ENCODE measurements at places on chromosomes 12 and 14.

- no peak for DNase-seq
These were observed 77.5 kb downstream of the GALNT9 start for GRCh38 chr12:132251741-132252490.

DNA sequence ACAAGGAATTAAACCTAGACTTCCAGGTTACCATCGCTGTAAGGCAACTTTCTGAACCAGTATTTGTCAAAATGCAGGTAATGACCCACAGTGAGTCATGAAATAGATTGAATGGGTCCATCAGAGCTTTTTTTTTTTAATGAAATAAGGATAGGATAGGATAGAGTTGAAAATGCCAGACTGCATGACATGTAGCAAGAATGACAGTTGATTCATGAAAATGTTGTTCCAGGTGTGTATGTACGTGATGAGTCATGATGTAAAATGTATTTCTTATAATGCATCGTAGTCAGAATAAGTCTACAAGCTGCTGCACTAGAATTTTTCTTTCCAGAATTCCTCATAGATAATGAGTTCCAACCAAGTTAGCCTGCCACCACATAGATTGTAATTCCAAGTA is 184.4 kb upstream of the BCL2L14 start:
- DNase-seq, result no peak

DNA sequence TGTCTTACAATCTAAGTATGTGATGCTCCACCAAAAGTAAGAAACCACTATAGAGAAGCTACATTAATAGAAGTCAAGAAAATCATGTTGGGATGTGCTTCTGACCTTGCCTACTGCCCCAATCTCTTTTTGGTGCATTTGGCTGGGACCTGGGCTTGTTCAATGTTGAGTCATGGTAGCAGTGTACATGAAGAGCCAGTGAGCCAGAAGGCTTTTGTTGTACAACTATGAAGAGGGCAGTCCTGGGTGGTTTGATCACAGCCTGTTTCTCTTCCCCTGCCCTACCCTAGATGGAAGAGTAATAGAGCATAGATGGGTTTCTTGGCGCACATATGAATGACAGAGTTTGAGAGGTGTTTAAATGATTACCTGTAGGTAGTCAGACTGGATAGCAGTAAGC is 56.4 kb downstream of the UBR7 start:
- DNase-seq, result no peak

- DNase-seq, result no peak
These were observed 11.0 kb downstream of the DCTN2 start for GRCh38 chr12:57535764-57536596.

- DNase-seq, result no peak
These were observed 240.5 kb downstream of the ADGRD1 start for GRCh38 chr12:131194166-131194565.

GRCh38 chr14:100900837-100901390 is 2.6 kb downstream of the RTL1 start:
- peak; percentile 35 for DNase-seq

DNA sequence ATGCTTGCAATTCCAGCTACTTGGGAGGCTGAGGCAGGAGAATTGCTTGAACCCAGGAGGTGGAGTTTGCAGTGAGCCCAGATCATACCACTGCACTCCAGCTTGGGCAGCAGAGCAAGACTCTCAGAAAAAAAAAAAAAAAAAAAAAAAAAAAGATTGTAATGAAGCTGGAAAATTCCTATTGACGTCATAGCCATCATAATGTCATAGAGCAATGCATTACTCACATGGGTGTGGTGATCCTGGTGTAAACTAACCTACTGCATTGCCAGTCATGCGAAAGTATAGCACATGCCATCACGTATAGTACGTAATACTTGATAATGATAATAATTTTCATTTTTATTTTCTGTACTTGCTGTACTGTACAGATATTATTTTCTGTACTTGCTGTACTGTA is 42.7 kb upstream of the NID2 start:
- no peak for DNase-seq

DNA sequence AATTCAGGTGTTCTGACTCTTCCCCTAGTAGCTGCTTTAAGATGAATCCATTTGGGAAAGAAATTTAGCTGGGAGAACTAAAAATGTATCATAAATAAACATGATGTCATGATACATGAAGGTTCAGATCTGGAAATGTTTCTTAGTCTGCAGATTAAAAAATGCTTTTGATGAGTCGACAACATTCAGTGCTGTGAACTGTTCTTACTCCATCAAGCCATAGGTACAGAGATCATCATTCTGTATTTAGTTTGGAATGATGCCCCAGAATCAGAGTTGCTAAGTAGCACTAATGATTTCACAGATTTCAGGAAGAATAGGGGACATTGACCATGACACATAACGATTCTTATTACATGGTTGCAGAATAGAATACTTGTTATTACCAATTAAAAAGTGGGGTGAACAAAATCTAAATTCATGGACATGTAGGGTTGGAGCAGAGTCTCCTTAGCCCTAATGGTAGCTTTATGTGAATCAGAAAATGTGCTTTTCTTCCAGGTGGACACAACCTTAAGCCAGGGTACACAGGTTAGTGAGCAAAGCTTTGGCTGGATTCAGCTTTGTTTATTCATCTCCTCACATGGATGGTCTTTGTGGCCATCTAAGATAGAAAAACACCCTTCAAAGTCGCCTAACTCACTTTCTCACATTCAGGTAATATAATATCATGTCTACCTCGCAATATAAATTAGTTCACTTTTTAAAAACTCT is 205.4 kb upstream of the SEL1L start:
- no peak for DNase-seq

DNA sequence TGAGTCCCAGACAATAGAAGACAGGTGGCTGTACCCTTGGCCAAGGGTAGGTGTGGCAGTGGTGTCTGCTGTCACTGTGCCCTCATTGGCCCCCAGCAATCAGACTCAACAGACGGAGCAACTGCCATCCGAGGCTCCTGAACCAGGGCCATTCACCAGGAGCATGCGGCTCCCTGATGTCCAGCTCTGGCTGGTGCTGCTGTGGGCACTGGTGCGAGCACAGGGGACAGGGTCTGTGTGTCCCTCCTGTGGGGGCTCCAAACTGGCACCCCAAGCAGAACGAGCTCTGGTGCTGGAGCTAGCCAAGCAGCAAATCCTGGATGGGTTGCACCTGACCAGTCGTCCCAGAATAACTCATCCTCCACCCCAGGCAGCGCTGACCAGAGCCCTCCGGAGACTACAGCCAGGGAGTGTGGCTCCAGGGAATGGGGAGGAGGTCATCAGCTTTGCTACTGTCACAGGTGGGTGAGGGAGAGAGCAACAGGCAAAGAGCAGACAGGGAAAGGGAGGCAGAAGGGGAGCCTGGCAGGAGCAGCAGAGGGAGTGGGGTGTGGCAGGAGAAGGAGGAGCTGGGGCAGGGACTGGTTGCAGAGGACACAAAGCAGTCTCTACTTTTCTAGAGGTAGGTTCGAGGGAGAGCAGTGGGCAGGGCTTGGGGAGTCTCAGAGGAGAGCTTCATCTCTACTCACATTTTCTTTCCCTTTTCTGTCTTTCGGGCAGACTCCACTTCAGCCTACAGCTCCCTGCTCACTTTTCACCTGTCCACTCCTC is 452 bp downstream of the INHBE start:
- DNase-seq, result no peak

- DNase-seq, result no peak
These were observed 26.7 kb downstream of the CSRP2 start for GRCh38 chr12:76852106-76852505.

DNA sequence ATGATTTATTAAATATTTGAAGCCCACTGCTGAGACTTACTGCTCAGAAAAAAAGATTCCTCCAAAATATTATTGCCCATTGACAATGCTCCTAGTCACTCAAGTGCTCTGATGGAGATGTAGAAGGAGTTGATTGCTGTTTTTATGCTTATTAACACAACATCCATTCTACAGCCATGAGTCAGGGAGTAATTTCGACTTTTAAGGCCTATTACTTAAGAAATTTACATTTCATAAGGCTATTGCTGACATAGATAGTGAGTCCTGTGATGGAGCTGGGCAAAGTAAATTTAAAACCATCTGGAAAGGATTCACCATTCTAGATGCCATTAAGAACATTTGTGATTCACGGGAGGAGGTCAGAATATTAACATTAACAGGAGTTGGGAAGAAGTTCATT is 5.2 kb downstream of the KCNJ8 start:
- DNase-seq, result no peak

DNA sequence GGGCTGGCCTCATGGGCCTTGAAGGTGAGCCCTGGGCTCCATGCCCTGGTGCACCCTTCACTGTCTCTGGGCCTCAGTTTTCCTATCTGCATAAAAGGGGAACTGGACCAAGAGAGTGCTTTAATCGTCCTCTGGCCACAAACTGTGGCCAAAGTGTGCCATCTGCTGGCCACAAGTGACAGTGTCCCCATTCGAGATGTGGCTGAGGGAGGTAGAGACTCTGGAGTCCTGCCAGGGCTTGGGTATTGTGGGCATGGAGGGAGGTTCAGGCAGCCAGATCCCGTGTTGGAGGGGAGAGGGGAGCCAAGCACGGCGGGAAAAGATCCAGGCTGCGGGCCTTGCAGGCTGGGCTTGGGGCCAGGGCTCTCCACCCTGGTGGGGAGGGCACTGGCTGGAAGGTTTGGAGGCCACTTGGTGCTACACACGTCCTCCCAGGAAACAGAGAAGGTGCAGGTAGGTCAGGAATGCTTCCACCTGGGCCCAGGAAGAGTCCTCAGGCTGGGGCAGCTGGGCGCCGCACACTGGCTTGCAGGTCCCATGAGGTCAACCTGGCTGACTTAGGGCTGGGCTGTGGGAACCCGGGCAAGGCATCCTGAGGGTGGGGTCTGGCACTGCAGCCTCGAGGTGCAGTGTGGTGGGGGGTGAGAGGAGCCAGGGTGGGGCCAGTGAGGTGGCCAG is 7.3 kb upstream of the KIF26A start:
- DNase-seq, result peak; percentile 64

DNA sequence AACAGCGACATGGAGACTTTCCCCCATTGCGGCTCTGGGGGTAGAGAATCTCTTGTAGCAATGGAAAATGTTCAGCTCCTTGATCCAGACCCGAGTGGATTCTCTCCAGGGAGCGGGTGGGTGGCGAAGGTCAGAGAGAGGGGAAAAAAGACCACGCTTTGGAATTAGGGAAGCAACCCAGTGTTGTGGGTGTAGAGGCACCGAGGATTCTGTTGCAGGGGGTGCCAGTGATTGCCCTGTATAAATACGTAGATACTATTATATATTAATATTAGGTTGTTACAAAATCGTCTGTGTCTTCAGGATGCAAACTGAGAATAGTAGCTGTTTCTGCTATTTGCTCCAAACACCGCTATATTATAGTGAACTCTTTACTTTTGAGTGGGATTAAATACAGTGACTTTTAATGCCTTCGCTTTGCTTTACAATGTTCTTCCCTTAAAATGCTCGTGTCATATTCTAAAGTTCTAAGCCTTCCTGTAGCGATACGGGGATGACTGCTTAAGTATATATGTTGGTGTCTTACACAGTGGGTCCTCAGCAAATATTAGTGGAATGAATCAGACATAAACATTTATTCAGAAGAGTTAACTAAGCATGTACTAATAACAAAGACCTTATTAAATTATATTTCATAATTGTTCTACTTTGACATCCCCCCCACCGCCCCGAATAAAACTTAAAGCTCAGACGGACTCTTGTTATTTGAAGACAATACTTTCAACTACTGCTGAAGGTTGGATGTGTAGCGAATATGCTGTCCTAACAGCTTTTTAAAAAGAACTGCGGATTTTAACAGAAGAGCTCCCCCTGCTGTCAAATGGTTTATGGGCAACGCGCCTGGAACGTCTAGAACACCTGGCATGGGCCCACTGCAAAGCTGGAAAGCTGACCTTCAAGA is 136.4 kb upstream of the KRAS start:
- DNase-seq, result peak; percentile 87

DNA sequence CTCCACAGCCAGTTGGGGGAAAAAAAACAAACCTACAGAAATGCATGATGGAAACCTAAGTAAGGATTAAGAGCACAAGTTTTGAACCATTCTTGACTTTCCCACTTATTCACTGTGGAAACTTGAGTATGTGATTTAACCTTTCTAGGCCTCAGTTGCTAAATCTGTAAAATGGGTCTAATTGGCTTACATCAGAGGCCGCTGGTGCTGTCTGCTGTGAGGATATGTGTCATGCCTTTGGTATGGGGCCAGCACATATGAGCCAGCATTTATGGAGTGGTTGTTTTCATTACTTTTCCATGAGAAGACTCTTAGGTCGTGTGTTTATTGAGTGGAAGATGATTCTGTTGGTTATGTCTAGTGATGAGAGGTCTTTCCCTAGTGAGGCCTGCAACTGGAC is 102.4 kb downstream of the ESR2 start:
- DNase-seq, result no peak

GRCh38 chr12:67826946-67827720 is 162.1 kb upstream of the IFNG-AS1 start:
- DNase-seq, result no peak

GRCh38 chr12:18990856-18991255 is 138.7 kb upstream of the PLEKHA5 start:
- DNase-seq, result peak; percentile 15

DNA sequence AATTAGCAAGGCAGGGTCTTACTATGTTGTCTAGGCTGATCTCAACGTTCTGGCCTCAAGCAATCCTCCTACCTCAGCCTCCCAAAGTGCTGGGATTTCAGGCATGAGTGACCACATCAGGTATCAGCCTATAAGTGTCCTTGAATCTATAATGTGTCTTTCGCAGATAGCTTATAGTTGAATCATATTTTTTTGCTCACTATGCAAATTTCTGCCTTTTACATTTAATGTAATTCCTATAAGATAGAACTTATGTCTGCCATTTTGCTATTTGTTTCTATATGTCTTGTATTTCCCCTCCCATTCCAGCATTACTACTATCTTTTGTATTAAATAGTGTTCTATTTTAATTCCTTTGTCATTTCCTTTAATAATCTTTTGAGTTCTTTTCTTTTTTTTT is 10.5 kb upstream of the ATF7 start:
- DNase-seq, result no peak

DNA sequence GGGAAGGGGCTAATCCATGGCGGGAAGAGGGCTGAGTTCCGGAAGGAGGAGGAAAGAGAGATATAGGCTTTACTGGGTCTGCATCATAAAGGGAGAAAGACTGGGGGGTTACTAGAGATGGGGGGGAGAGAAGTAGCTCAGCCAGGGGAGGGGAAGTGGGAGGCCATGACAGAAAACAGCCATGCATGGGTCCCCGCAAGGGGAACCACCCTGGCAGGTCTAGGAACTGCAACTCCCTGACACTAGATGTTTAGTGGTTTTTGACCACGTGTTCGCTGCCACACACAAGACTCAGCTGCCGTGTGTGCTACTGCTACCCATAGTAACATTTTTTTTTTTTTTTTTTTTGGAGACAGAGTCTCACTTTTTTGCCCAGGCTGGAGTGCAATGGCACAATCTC is 145.0 kb downstream of the RIMBP2 start:
- DNase-seq, result no peak

GRCh38 chr14:69501423-69501838 is 16.9 kb downstream of the PLEKHD1 start:
- DNase-seq, result peak; percentile 81

DNA sequence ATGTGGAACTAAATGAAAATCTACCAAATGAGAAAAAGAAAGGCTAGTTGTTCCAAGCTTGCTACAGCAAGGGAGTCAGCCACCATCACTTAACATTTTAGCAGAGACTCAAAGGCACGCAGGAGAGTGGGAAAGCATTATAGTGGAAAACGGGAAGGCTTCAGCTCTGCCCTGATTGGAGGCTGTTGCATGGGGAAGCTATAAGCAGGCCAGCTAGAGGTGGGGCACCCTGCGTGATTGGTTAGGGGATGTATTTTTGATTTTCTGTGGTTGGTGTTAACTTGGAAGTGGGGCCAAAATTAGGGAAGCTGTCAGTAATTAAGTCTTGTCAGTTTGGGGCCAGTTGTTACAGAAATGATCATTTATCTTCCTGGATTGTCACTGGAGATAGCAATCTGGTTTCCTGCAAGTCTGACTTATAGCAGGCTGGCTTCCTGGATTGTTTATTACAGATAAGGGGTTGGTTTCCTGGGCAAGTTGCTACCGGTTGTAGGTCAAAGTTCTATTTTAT is 93.9 kb downstream of the FAR2 start:
- peak; percentile 24 for DNase-seq

All from Ammon's horn (tissue), 1 donor.